ENCODE measurements at places on chromosomes 2 and 18.

DNA sequence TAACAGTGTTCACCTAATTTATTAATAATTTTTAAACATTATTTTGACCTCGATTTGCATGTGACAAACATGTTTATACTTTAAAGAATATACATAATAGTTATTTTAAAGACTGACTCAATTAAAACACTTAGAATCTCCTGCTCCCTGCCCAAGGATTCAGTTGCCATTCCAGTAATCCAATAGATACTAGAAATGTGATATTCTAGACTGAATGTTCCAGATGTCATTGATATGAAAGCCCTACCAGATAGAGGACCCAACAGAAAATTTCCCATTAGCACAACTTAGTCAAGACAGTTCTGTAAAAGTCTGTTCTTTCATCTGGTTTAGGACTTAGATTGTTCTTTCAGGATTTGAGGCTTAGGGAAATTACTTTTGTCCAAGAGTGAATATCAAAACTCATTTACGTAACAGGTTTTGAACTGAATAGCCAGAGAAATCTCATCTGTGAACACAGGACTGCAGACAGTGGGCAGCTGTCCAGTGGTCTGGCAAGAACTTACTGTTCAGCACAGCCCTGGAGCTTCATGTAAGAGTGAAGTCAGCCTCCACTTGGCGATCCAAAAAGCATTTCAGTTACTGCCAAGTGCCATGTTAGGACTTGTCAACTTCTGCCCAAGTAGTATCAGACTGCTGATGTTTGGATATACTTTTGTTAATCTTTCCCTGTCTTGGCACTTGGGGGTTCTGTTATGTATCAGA, 77.5 kb downstream of the OSBPL6 start:
- DNase-seq = no peak
- no peaks in the 10 kb centered on the region for H3K36me3 ChIP-seq
- no peaks in the 10 kb centered on the region for H3K4me1 ChIP-seq
- no peak overlapping the region for H3K4me3 ChIP-seq
- H3K27me3 ChIP-seq = no peaks in the 10 kb centered on the region

DNA sequence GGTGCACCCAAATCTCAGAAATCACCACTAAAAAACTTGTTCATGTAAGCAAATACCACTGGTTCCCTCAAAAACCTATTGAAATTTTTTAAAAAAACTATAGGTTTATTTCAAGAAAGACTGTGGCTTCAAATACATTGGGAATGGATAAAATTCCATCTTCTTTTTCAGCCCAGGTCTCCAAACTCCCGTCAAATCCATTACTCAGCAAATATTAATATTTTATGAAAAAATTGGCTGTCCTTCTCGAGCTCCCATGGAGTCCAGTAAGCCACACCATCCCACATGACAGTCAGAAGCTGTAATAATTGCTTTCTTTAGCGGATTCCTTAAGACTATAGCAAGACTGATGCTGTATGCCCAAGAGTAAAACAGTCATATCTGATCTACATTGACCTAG, 204.4 kb upstream of the DOK6 start:
- no peaks in the 10 kb centered on the region for H3K4me1 ChIP-seq
- DNase-seq = no peak
- no peaks in the 10 kb centered on the region for H3K36me3 ChIP-seq
- H3K27ac ChIP-seq = no peak overlapping the region

- 0 out of 2 replicates have a peak, but pooled peaks cover 7% of the 10 kb centered on the region for H3K4me1 ChIP-seq
- no peak overlapping the region for H3K4me3 ChIP-seq
- no peaks in the 10 kb centered on the region for H3K36me3 ChIP-seq
Measured at GRCh38 chr18:26700728-26701127, 152.4 kb upstream of the KCTD1 start.

GRCh38 chr2:219713110-219713509, 85.7 kb downstream of the SLC4A3 start:
- no peaks in the 10 kb centered on the region for H3K36me3 ChIP-seq
- no peaks in the 10 kb centered on the region for H3K4me1 ChIP-seq
- no peak overlapping the region for H3K27ac ChIP-seq
- no peaks in the 10 kb centered on the region for H3K27me3 ChIP-seq
- peak; percentile 37 for DNase-seq

GRCh38 chr2:105287692-105288091, 41.8 kb downstream of the TGFBRAP1 start:
- no peak overlapping the region for H3K27ac ChIP-seq
- no peak overlapping the region for H3K4me3 ChIP-seq
- no peaks in the 10 kb centered on the region for H3K27me3 ChIP-seq
- H3K36me3 ChIP-seq = peaks cover 7% of the 10 kb centered on the region
- DNase-seq = peak; percentile 27

- no peaks in the 10 kb centered on the region for H3K4me1 ChIP-seq
- H3K27me3 ChIP-seq = no peaks in the 10 kb centered on the region
- H3K27ac ChIP-seq = no peak overlapping the region
- no peak for DNase-seq
- H3K36me3 ChIP-seq = no peaks in the 10 kb centered on the region
- no peak overlapping the region for H3K4me3 ChIP-seq
Measured at GRCh38 chr18:70870292-70870691, 581.4 kb downstream of the SOCS6 start.

DNA sequence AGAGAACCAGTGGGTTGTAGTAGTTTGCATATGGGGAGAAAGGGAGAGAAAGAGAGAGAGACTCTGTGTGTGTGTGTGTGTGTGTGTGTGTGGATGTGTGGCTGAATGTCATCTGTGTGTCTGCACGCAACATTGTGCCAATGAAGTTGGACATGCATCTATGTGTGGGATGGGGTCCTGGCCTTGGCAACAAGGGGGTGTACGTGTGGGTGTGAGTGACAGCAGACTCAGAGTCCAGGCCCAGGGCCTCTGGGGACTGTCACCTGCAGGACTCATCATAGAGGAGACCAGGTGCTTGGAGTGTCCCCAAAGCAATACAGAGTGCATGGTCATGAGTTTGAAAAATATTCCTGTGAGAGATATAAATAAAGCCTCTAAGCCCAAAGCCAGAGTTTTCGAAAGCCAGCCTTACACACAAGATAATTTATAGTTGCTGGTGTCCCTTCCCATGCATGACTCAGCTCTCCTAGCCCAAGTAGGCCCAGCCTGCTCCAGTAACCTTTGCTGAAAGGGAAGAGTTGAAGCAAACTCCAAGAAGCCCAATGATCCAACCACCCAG, 59.9 kb downstream of the TNP1 start:
- H3K27me3 ChIP-seq = no peaks in the 10 kb centered on the region
- no peak for DNase-seq
- no peak overlapping the region for H3K27ac ChIP-seq
- no peaks in the 10 kb centered on the region for H3K4me1 ChIP-seq
- no peaks in the 10 kb centered on the region for H3K36me3 ChIP-seq

DNA sequence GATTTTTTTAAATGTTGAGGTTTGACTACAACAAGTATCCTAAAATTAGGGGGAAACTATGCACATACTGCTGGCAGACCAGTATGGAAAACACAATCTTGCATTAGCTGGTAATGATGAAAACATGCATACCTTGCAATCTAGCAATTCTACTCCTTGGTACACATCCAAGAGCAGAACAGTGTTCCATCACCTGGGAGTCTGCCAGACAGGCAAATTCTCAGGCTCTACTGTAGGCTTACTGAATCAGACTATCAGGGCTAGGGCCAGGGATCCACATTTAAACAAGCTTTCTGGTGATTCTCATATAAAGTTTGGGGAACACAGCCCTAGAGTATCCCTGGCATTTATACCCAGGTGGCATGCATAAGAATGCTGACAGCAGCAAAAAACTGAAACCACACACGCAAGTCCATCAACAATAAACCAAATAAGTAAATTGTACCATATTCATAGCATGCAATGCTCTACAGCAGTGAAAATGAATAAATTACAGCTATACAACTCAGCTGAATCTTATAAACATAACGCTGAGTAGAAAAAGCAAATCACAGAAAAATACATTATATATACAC, 13.6 kb downstream of the CDH2 start:
- no peak overlapping the region for H3K4me3 ChIP-seq
- DNase-seq = no peak
- no peaks in the 10 kb centered on the region for H3K36me3 ChIP-seq
- H3K27me3 ChIP-seq = no peaks in the 10 kb centered on the region
- H3K4me1 ChIP-seq = peaks cover 7% of the 10 kb centered on the region

DNA sequence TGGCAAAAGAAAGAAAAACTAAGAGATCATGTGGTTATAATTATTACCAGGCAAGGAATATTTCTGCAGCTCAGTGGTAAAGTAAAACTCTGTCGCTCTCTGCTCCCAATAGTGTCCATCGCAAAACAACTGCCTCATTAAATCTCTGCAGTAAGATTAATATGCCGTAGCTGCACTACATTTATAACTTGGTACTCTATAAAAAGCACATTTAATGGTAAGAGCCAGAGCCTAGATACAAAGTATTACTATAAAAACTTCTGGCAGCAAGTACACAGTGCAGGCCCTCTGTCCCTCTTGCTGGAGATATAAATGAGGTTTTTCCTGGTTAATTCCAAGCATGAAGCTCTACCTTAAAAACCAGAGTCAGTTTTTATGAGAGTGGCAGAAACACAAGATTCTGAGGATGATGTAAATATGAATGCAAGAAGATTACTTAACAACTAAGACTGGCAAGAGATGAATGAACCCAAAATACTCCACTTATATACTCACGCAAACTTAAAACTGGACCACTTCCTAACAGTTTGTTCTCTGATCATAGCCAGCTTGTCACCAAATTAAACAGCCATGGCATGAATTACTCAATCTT, 25.5 kb downstream of the ZNF521 start:
- H3K27me3 ChIP-seq = no peaks in the 10 kb centered on the region
- H3K36me3 ChIP-seq = no peaks in the 10 kb centered on the region
- H3K4me3 ChIP-seq = no peak overlapping the region
- H3K4me1 ChIP-seq = no peaks in the 10 kb centered on the region

GRCh38 chr2:206217743-206218142, 56.7 kb upstream of the ZDBF2 start:
- H3K4me3 ChIP-seq = no peak overlapping the region
- DNase-seq = no peak
- no peaks in the 10 kb centered on the region for H3K36me3 ChIP-seq
- no peaks in the 10 kb centered on the region for H3K27me3 ChIP-seq
- no peaks in the 10 kb centered on the region for H3K4me1 ChIP-seq

GRCh38 chr2:177244244-177244771, 20.2 kb downstream of the NFE2L2 start:
- no peak overlapping the region for H3K4me3 ChIP-seq
- DNase-seq = no peak
- no peak overlapping the region for H3K27ac ChIP-seq

DNA sequence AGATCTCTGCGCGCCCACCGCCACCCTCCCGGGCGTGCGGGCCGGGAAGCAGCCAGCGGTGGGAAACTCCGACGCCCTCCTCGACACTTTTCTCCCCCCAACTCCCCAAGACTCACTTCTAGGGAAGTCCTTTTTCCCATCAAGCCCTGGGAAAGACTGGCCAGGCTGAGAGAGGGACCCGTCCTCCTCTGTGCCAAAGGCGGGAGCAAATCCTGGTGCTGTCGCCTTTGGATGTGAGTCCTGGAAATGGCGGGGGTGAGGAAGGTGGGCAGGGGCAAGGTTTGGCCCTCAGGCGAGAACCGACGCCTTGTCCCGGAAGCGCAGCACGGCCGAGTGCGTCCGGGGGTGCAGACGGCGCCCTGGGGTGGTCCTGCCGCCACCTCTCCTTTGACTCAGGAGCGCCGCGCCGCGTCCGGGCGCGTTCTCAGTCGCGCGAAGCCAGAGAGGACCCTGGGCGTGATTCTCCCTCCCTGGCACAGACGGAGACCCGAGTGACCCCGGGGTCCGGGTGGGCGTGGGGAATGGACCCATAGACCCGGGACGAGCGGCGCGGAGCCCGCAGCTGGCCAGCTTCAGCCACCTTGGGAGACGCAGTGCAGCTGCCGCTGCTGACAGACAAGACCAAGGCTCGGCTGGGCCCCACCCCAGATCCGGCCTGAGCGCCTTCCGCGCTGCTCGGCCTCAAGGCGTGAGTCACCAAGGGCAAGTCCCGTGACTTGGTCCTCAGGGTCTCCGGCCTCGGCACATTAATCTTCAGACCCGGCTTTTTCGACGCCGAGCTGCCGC, 3.5 kb upstream of the LBX2 start:
- H3K27me3 ChIP-seq = peaks cover 22% of the 10 kb centered on the region
- H3K27ac ChIP-seq = no peak overlapping the region
- peak; percentile 58 for DNase-seq
- H3K4me3 ChIP-seq = peak overlapping the region; percentile 64
- H3K4me1 ChIP-seq = peaks cover 9% of the 10 kb centered on the region

DNA sequence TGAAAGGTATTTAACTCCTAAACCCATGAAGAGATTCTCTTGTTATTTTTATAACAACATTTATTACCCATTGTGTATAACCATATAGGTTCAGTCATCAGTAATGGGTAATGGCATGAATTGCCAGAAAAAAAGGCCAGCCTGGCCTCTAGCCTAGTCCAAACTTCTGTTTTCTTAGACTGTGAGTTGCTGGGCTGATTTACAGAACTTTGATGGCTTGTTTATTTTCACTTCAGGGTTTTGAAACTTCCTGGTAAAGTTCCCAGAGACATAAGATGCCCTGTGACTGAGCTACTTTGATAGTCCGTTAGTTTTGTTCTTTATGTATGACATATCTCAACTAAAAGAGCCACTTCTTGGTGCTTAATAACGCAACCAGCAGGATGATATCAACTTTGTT, 164.8 kb downstream of the METTL4 start:
- no peaks in the 10 kb centered on the region for H3K27me3 ChIP-seq
- H3K36me3 ChIP-seq = no peaks in the 10 kb centered on the region
- no peaks in the 10 kb centered on the region for H3K4me1 ChIP-seq
- DNase-seq = no peak
- no peak overlapping the region for H3K4me3 ChIP-seq

GRCh38 chr2:227335713-227336112, 10.7 kb downstream of the MFF start:
- DNase-seq = no peak
- no peaks in the 10 kb centered on the region for H3K4me1 ChIP-seq
- peaks cover 10% of the 10 kb centered on the region for H3K36me3 ChIP-seq
- no peaks in the 10 kb centered on the region for H3K27me3 ChIP-seq
- H3K27ac ChIP-seq = no peak overlapping the region

GRCh38 chr2:65177751-65178442, 48.0 kb upstream of the RAB1A start:
- no peaks in the 10 kb centered on the region for H3K36me3 ChIP-seq
- H3K27me3 ChIP-seq = no peaks in the 10 kb centered on the region
- no peaks in the 10 kb centered on the region for H3K4me1 ChIP-seq
- no peak for DNase-seq

DNA sequence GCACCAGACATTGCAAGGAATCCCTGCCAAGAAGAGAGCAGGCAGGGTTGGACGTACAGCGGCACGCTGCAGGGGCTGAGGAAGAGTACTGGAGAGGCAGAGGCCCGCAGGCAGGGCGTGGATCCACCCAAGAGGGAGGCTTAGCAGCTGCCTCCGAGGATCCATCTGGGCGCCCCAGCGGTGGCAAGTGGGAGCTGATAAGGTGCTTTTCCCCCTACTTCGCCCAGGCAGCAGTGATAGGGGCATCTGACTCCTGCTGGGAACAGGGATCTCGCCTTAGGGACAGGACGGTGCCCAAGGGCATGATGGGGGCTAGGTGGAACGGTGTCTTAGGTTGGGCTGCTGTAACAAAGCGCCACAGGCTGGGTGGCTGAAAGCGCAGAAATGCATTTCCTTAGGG, 67.4 kb upstream of the HS6ST1 start:
- H3K36me3 ChIP-seq = no peaks in the 10 kb centered on the region
- H3K4me3 ChIP-seq = no peak overlapping the region
- no peaks in the 10 kb centered on the region for H3K27me3 ChIP-seq
- no peak overlapping the region for H3K27ac ChIP-seq
- peaks cover 46% of the 10 kb centered on the region for H3K4me1 ChIP-seq
- no peak for DNase-seq

- no peak overlapping the region for H3K27ac ChIP-seq
- no peaks in the 10 kb centered on the region for H3K27me3 ChIP-seq
- H3K36me3 ChIP-seq = no peaks in the 10 kb centered on the region
- no peak overlapping the region for H3K4me3 ChIP-seq
Measured at GRCh38 chr2:142724186-142724585, 153.3 kb upstream of the KYNU start.

Data from MM.1S (cell line).